Left colon (tissue), 2 donors: ENCODE measurements at places on chromosomes 1 and 21.

DNA sequence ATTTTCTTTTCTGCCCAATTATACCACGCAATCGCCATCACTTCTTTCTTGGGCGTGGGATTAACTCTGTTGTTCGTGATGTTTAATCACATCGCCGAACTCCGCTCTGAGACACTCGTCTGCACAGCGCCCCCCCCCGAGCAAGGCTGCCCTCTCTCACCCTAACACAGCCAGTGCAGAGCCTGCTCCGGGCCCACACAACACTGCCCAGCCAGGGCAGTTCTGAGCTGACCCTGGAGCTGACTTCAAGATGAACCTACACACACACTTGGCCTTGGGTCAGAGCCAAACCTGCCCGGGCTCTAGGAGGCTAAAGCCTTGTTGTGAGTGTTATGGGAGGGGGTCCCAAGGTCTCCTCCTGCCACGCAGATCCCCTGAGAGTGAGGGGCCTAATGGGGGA, 64.6 kb upstream of the LRP8 start:
- DNase-seq, result no peak

DNA sequence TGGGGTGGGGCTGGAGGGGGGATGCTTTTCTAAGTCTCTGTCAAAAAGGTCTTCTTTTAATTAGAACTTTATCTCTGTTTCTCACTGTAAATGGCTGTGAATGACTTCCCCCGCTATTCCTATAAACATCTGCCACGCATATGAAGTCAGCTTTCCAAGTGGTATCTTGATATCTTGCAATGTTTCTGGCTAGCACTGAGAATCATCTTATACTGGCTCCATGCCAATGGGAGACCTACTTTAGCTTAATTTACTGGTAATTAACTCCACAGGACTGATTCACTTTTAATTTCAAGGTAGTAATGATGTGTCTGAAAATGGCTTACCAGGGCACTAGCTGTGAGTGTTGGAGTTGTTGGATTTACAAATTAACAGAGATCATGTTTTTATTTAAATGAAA, 4.3 kb downstream of the GPR88 start:
- DNase-seq, result no peak

- no peak for DNase-seq
Measured at GRCh38 chr1:116679828-116680628, 12.5 kb upstream of the IGSF3 start.

- no peak for DNase-seq
Measured at GRCh38 chr1:9349331-9349851, 56.7 kb downstream of the SPSB1 start.

DNA sequence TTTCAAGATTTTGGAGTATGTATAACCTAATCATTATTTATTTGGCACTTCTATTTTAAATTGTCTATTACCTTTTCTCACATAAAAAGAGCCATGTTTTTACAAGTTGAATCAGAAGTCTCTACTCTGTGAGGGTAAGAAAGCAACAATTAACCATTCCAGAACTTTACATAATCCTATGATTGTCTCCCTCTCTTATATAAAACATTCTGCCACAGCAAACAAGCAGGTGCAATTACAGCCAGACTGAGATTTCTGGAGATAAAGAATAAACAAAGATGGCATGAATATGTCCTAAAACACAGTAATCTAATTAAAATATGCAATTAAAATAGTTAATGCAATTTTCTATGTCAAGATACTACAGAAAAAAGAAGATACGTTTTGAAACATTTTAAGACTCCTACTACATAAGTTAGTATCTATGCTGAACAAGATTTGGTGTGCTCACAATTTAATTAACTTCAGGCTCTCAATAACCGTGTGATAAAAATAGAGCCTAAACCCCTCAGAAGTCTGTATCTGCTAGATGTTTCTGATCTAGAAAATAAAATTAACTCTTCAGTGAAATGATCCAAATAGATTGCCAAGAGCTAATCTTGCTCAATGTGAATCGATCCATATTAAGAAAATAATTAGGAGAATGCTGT, 13.7 kb upstream of the TMPRSS15 start:
- DNase-seq, result no peak

DNA sequence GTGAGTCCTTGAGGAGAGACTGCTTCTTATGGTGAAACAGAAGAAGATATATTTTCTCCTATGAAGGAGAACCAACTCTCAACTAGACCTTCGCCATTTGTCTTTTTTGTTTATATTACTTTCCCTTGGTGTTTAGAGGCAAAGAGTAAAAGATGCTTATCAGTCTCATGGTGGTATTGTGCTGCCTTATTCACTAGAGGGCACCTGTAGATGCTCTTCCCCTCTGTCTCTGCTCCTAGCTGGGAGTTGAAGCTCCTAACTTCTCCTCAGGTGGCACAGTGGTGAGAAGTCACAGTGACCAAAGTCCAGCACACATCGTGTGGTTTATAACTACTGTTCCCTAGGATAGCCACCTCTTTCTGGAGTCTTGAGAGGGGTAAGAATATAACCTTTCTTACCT, 1359.6 kb downstream of the PLA2G4A start:
- DNase-seq, result no peak

DNA sequence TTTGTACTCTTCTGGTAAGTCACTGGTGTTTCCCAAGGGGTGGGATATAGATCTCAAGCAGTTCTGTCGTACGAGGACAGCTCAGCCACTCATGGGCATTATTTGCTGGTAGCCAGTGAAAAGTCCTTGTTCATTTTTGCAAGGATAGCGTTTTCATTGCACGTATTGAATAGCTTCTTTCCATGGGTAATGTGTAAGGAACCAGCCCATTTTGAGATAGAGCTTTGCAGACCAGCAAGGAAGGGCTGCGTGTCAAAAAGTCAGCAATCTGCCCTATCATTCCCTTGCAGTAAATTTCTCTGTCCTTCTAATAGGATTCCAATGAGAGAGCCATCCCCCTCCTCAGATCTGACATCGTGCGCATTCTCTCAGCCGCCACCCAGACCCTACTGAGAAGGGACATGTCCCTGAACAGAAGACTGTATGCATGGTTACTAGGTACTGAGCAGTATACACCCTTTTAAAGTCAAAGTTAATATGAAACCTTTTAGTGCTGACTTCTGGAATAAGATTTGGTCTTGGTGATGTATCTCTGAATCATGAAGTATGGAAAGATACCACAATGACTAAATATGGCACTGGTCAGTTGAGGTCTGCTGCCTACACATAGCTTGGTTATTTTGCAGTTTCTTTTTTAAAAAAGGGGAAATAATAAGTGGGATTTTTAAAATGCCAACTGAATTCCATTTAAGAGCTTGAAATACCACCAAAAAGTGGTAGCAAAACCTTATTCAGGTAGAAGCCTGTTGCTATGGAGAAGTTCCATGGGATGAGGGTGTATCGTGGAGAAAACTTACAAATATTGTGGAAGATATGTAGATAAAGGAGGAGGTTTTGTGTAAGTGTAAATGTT, 55.3 kb downstream of the DOP1B start:
- no peak for DNase-seq
